Cortex of kidney (tissue), 1 donor: ENCODE measurements at places on chromosomes 5 and 9.

DNA sequence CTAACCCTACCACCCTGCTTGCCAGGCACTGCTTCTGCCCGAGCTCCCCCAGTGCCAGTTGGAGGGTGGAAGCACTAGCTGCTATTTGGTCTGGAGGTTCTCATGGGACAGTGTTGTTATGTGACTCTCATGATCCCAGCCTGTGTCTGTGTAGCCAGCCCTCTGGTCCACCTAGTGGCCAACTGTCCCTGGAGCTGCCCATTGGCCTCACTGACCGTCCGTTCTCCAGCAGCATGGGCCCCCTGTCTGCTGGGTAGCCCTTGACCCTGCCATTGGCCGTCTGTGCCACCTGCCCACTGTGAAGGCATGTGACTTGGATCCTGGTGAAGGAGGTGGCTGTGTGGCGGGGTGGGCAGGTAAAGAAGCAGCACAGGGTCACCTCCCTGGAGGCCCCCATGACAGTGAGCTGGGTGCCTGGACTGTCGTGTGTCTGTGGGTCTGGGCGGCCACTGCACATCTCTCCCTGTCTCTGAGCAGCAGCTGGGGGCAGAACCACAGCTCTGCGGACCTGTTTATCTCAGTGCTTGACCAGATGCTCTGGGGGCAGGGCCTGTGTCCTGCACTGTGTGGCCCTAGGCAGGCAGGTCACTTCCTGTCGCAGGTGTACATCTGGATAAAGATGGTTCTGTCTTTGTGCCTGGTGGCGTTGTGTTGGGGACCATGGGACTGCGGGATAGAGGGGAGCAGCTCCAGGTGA lies 11.4 kb downstream of the PHF2 start:
- no peak for DNase-seq

GRCh38 chr5:98064118-98064685 lies 709.3 kb upstream of the RGMB start:
- DNase-seq, result no peak

DNA sequence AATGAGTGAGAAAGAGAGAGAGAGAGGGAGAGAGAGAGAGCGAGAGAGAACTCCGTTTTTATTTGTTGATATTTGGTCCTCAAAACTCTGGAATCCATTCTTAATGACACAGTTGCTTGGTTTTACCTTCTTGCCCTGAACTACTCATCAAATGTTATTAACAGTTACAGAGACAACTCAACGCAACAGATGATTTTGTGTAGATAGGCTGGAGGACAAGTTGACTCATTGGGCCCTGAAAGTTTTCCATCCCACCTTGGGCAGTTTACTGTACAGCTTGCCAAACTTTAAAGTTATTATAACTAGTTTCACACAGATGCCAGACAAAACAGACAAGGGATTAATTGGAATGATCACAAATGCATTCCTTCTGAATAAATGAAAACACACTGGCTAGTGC lies 339.9 kb downstream of the ARL15 start:
- DNase-seq, result no peak

GRCh38 chr9:134146774-134147493 lies 11.1 kb downstream of the WDR5 start:
- DNase-seq, result no peak
